CD4-positive, alpha-beta T cell treated with Interleukin-4 for 4 hours (primary cell): ENCODE measurements at places on chromosomes 4 and X.

- no peak for DNase-seq
Measured at GRCh38 chr4:4613126-4613465, 71.2 kb upstream of the STX18 start.

GRCh38 chrX:16304751-16305150 is 137.5 kb downstream of the MAGEB17 start:
- no peak for DNase-seq

GRCh38 chr4:168585168-168586091 is 88.6 kb downstream of the PALLD start:
- no peak for DNase-seq

DNA sequence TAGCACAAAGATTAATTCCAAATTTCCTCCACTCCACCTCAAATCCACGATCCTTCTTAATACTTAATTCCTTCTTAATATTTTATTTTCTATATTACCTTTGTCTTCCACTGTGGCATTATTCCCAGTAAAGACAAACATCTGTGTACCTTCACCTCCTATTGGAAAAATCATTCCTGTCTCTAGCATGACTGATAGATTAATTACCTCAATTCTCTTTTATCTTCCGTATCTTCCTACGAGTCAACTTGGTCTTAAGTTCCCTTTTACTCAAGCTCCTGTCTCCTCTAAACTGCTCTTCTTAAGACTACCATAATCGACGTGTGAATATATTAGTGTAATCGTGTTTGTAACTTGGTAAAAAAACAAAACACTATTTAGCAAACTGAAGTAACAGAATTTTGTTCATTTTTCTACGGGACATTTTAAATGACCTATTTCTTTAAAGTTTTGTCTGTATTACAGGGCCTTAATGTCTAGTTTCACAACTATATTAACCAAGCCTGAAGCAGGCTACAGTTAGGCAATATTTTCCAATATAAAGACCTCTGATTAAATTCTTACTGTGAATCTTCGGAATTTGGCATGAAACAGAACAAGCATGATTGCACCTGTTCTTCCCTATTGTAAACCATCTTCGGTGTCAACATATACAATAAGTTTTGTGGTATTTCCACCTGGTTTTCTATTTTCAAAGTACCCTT is 1.1 kb upstream of the USP38 start:
- no peak for DNase-seq

DNA sequence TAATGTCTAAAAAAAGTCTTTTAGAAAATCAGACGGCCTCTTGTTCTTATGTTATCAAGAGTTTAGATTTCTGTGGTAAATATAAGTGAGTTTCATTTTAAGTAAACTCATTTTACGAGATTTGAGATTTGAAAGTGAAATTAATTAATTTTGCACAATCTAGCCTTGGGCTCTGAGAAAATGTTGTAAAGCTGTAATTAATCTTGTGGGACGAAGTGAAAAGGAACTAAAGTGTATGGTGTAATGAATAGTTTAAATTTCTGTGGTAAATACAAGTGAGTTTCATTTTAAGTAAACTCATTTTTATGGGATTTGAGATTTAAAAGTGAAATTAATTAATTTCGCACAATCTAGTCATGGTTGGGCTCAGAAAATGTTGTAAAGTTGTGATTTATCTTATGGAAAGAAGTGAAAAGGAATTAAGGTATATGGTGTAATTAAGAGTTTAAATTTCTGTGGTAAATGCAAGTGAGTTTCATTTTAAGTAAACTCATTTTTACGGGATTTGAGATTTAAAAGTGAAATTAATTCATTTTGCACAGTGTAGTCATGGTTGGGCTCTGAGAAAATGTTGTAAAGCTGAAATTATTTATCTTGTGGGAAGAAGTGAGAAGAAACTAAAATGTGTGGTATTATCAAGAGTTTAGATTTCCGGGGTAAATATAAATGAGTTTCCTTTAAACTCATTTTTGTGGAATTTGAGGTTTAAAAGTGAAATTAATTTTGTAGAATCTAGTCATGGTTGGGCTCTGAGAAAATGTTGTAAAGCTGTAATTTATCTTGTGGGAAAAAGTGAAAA is 1.6 kb downstream of the SCML1 start:
- DNase-seq = no peak

GRCh38 chrX:65871671-65872311 is 168.1 kb downstream of the VSIG4 start:
- DNase-seq = no peak

DNA sequence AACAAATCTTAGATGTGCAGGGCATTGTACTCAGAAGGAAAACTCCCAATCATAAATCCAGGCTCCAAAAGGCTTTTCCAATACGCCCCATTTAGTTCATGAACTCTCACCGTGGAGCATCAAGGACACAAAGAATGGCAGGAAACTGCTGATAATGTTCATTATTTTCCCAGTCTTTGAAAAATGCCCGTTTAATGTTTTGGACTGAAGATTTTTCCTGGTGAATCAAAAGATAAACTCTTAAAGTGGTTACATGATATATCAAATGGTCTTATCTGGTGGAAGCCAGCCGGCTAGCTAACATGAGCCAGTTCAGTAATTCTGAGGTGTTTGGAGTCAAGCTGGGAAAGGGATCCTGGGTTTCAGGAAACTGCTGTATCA is 62.1 kb upstream of the AP1S2 start:
- no peak for DNase-seq

DNA sequence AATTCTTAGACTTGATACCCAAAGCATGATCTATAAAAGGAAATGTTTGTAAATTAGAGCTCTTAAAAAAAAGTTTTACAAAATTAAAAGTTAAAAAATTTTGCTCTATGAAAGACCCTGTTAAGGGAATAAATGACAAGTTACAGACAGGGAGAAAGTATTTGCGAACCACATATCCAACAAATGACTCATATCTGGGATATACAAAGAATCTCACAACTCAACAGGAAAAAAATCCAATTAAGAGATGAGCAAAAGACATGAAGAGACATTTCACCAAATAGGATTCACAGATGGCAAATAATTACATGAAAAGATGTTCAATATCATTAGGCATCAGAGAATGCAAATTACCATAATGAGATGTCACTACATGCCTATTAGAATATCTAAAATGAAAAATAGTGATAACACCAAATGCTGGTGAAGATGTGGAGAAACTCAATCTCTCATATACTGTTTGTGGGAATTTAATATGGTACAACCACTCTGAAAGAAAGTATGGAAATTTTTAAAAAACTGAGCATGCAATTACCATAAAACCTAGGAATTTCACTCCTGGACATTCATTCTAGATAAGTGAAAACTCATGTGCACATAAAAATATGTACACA is 100.8 kb upstream of the EOLA2 start:
- no peak for DNase-seq

DNA sequence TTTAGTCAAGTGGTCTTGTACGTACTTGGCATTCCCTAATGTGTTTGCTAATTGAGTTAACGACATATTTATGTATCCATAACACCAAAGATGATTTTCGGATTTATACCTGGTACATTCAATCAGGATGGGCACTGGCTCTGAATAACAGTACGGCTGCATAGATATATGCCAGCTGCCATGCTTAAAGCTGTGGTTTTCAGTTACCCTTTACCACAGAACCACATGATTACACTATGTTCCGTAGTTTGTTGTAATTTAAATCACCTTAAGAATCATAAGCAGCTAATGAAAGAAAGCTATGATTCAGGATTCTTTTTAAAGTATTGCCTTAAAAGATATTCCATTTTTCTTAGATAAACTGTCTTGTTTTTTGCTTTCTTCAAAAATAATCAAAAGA is 53.6 kb downstream of the FIP1L1 start:
- DNase-seq = peak; percentile 4

GRCh38 chrX:24877854-24878650 is 137.7 kb downstream of the ARX start:
- no peak for DNase-seq

DNA sequence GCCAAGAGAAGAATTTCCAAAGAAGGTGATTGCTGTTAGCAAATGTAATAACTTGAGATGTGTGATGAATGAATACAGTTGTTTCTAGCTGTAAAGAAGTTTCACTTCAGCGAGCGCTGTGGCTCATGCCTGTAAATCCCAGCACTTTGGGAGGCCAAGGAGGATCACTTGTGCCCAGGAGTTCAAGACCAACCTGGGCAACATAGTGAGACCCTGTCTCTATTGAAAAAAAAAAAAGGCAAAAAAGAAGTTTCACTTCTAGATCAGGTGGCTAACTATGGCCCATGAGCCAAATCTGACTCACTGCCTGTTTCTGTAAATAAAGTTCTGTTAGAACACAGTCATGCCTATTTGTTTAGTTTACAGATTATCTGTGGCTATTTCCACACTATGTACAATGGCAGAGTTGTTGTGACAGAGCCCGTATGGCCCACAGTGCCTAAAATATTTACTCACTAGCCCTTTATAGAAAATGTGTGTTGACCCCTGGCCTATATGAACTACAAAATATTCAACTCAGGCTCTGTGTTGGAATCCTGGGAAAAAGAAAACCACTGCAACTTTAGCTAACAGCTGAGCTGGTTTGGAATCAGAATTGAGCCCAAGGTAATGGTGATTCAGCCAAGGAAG is 54.1 kb upstream of the PRPS1 start:
- DNase-seq = no peak

DNA sequence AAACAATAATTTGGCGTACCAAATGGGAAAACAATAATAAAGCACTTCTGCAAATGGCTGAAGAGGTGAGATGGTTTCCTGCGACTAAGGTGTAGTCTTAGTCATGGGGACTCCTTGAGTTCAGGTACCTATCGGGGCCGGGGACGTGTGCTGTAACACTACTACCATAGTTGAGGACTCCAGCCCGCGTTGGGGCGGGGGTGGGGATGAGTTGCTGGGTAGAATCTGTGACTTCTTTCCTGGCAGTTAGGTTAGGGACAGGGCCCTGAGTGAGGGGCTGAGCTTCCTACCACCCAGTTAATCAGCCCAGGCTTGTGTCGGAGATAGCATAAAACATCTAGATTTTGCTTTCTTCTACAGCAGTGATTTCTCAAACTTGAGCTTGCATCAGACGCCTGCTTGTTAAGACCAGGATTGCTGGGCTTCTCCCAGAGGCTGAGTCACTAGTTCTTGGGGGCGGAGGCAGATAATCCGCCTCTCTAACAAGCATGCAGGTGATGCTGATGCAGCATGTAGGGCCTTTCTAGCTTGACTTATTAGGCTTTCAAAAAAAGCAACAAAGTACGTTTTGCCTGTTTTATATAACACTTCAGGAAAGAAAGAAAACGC is 30.2 kb downstream of the RBBP7 start:
- no peak for DNase-seq

DNA sequence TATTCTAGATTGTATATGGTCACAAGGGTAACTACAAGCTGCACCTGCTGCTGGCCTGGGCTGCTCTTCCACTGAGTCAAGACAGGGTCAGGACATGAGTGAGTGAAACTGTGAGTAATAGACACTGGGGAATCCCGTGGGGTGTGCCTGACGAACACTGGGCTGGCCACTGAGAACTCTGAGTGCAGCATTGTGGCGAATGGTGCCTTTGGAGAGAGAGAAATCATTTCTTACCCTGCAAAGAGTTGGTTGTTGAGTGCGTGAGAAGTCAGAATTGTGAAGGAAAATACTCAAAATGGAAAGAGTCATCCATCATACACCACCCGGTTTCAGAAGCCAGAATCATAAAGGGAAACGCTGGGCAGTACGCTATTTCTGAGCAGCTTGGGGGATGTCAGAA is 43.1 kb upstream of the LSM6 start:
- no peak for DNase-seq

- DNase-seq = no peak
Measured at GRCh38 chrX:111040377-111041017, 55.5 kb upstream of the PAK3 start.

- DNase-seq = no peak
Measured at GRCh38 chrX:40148385-40149285, 50.9 kb upstream of the BCOR start.

DNA sequence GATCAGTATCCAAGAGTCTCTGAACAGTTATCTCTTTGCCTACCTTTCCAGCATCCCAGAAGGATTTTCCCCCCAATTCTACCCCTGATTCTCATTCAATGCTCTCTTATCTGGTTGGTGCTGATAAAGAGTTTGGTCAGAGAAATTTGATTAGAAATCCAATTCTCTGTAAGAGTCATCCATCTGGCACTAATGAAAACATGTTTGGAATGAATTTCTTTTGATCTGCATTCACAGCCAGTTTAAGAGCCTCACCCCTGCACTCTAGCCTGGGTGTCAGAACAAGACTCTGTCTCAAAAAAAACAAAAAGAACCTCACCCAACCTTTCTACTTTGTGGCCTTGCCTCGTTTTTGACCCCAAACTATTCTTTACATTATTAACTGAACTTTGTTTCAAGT is 122.1 kb downstream of the MANBA start:
- no peak for DNase-seq

DNA sequence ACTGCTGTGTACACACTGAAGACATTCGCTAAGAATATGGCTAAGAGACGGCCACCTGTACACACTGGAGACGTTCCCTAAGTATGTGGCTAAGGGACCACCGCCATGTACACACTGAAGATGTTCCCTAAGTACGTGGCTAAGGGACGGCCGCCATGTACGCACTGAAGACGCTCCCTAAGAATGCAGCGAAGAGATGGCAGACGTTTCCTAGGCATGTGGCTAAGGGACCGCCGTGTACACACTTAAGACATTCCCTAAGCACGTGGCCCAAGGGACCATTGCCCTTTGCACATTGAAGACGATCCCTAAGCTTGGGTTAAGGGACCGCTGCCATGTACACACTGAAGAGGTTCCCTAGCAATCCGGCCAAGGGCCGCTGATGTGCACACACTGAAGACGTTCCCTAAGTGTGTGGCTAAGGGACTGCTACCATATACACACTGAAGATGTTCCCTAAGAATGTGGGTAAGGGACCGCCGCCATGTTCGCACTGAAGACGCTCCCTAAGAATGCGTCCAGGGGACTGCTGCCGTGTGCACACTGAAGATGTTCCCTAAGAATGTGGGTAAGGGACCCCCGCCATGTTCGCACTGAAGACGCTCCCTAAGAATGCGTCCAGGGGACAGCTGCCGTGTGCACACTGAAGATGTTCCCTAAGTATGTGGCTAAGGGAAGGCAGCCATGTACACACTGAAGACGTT is 36.7 kb downstream of the DHRSX start:
- DNase-seq = no peak

DNA sequence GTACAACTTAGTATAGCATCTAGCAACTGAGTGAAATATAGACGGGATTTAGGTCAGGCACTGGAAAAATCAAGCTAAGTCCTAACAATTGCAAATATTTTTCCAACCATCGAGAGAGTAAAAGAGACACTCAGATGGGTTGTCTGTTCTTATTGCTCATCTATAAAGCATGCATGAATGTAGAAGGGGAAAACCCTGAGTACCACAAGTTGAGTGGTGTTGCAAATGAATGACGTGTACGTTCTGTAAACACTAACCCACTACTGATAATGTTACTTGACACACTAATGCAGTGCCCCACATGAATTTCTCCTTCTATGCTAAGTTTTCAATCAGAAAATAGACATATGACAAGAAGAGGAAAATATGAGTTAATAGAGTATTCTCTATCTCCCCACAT is 211.2 kb downstream of the COX18 start:
- no peak for DNase-seq

DNA sequence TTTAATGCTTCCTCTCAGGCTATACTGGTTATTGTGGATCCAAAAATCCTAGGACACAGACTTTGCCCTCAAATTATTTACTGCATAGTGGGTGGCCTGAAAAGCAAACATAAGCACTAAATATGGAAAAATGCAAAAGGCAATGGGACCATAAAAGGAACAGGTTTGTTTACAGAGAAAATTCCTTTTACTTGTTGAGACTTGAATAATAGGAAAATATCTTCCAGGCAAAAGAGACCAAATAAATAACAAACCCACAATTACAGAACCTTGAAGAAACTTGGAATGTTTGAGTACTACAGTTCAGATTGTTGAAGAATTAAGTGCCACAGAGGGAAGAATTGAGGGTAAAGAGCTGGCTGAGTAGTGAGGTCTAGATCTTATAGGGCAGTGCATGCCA is 711.0 kb downstream of the C4orf33 start:
- no peak for DNase-seq
